ENCODE measurements at places on chromosomes 5 and 9.

DNA sequence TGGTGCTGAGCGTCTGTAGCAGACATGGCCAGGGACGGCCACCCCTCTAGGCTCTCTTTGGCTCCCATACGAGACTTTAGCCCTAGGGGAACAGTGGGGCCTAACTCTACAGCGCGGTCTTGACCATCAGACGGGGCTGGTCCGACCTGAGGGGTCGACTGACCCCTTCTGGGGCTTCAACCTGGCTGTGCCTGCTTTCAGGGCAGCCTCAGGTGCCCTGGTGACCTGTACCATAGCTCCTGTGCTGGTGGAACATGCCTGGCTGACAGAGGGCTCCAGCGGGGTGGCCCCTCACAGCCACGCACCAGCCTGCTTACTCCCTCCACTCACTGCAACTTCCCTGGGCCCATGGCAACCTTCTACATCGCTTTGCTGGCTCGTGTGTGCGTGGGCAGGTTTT is 423.4 kb upstream of the SEMA6A start:
- no peak for DNase-seq

DNA sequence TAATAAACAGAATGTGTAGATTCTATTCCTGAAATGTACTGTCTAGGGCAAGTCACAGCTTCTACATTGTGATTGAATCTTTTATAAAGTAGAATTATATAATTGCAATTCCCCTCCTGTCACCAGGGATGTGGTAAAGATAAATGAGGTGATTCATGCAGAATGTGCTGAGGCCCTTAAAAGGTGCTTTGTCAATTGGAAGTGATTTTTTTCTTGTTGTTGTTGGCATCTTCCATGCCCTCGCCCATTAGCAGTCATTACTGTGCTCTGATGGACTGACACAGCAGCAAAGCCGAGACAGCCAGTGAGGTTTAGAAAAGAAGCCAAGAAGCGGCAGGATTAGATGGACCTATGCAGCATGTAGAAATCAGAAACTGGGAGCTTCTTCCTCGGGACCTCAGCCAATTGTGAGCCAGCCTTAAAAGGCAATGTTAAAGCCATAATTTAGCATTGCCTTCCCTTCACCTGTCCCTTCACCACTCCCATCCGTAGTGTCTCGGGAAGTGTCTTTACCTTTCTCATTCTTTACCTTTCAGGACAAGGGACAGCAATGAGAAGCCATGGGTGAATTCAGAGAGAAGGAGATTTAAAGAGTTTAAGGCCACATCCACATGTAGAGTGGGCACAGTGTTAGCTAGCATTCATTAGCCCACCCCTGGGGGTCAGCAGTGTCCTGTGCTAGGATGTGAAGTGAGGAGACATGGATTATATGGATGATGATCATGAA is 257.8 kb downstream of the PLK2 start:
- DNase-seq, result no peak

DNA sequence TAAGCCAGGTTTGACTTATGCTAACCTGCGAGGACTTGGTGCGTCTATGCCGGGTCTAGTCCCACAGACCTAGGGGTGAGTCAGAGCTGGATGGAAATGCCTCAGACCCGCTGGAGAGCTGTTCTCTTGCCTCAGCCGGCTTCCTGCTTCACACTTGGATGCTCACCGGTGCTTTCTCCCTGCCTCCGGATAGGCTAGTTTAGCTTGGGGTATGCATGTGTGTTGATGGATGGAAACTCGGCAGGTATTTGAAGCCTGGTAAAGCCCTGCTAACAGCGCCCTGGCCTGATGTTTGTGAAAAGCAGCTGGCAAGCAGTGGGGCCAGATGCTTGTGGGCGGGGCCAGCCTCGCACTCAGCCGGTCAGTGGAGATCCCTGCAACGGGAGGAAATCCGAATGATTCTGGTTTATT is 29.3 kb downstream of the PRRC2B start:
- no peak for DNase-seq

DNA sequence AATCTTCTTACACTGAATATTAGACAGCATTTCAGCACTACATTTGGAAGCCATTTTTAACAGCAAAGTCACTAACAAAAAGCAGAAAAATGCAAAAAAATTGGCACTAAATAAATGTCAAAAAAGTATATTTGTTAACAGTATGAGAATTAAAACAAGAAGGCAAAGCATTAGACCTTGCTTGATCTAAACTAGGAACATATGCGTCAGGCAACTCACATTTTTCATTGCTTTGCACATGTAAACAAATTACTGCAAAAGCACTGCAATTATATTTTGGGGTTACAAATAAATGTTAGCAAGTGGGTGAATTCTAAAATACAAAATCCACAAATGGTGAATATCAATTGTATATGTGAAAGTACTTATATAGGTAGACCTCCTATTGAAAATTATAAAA is 49.0 kb upstream of the RAPGEF6 start:
- DNase-seq, result no peak

DNA sequence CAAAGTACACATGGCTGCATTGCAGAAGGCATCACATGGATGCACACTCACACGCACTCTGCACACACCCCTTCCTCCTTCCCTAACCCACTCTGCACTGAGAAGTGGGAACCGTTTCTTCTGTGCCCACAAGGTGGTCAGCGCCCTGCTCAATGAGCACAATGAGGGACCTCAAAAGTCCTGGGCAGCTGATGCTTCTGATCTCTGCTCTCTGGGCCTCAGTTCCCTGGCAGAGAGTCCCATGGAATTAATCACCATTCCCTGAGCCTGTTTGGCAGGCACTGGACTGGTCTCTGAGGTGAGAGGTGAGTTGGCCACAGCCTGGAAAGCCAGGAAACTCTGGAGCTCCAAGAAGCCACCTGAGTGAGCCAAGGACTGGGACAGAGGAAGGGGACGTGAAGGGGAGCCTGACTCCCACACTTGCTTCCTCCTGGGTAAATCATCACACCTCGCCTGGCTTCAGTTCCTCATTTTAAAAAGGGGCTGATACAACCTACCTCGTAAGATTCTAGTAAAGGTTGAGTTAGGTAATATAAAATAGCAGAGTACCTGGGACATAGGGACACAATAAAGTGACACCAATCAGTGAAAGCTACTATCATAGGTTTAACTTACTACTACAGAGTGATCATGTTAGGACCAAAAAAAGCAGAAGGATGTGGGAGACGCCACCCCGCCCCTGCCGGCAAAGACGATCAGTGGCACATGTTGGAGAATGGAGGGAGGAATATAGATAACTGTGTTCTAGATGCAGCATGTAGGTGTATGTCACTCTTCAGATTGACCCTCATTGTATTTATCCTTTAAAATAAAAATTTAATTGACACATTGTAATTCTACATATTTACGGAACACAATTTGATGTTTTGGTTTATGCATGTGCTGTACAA is 21.1 kb upstream of the IGFBPL1 start:
- DNase-seq, result no peak

DNA sequence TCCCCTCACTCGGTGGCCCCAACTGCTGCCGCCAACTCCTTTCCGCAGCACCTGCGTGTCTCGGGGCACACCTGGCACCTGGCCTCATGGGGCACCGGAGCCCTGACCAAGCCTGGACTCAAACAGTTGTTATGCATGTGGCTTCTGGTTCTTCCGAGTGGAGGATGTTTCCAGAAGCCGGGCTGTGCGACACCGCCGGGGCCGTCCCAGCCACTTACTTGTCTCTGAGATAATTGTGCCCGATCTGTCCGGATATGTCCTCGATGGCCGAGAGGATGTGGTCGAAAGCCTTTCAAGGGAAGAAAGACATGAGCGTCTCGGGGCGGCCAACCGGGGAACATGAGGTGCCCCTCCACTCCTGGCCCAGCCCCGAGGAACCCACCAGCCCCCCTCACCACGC is 38.4 kb downstream of the EXOC3 start:
- no peak for DNase-seq

DNA sequence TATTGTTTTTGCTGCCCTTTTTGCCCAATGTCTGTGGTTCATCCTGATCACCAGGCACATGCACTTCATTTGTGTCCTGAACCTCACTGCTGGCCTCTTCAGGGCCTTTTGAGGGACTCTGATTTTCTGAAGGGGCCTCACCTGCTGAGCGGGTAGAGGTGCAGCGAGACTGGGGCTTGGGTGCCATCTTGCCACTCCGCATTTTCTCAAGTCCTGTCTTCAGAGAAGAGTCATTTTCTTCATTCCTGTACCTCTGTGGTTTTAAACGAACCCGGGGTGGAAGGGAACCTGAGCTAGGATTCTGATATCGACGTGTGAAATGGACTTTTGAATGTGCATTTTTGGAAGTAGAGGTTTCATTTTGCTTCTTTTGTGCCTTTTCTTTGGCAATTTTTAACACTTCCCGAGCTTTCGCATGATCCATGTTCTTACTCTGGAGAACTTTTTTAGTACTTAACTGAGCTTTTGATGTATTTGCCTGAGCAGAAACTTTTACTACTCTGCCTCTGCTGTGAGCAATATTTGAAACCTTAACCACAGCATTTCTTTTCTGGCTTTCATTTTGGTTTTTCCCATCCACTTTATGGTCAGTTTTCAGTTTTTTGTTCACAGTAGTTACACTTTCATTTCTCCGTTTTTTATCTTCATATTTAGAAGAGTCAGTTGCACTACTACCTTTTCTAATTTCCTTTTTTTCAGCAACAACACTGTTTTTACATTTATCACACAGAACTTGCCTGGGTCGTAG is 26.1 kb downstream of the PWWP2A start:
- no peak for DNase-seq

DNA sequence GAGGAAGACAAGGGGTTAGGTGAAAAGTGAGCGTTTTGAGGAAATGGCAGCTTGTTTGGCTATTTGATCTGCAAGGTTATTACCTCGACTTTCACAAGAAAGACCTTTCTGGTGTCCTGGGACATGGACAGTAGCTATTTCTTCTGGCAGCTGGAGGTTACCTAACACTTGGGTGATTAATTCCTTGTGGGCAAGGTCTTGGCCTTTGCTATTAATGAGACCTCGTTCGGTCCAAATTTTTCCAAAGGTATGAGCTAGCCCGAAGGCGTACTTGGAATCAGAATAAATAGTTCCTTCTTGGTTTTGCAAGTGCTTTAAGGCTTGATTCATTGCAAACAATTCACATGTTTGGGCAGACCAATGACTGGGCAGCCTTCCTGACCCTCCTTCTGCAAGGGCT is 4.9 kb downstream of the GTF3C5 start:
- DNase-seq, result no peak

GRCh38 chr5:170278611-170279458 is 18.7 kb downstream of the LCP2 start:
- peak; percentile 93 for DNase-seq

DNA sequence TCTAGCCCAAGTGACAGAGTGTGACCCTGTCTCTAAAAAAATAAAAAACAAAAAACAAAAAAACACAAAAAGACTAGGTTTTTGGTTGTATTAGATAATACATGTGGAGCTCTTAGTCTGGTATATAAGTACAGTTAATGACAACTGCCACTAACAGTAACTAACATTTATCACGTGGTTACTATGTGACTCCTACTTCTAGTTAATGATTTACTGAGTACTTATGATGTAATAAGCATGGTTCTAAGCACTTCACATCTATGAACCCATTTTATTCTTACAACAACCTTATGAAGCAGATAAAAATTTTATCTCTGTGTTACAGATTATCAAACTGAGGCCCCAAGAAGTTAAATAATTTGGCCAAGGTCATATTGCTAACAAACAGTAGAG is 6.1 kb upstream of the TMEFF1 start:
- no peak for DNase-seq

Data from CD8-positive, alpha-beta T cell (primary cell).